ENCODE measurements at places on chromosomes 1 and 21.

DNA sequence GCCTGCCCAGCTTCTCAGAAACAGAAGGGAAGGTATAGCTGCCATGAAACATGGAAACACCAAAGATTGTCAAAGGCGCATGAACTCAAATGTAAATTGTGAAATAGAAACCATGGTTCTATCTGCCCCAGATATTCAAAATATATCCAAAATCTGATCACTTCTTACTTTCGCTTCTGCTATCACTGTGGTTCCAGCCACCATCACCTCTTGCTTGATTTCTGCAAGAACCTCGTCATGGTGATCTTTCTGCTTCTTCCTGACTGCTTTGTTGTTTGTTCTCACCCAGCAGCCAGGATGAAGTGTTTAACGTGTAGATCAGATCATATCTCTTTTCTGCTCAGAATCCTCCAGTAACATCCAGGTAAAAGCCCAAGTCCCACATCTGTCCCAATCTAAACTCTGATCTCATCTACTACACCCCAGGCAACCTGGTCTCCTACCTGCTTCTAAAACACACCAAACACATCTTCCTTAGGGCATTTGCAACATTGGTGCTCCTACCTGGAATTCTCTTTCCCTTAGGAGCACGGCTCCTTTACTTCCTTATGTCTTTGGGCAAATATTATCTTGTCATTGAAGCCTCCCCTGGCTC, 10.5 kb upstream of the LMO4 start:
- DNase-seq = no peak

- peak; percentile 13 for DNase-seq
These were observed 3.7 kb downstream of the FASLG start for GRCh38 chr1:172662464-172663109.

- DNase-seq = no peak
These were observed 2.0 kb upstream of the ATP13A2 start for GRCh38 chr1:17013491-17014320.

GRCh38 chr21:39055167-39055767, 128.0 kb downstream of the PSMG1 start:
- no peak for DNase-seq

DNA sequence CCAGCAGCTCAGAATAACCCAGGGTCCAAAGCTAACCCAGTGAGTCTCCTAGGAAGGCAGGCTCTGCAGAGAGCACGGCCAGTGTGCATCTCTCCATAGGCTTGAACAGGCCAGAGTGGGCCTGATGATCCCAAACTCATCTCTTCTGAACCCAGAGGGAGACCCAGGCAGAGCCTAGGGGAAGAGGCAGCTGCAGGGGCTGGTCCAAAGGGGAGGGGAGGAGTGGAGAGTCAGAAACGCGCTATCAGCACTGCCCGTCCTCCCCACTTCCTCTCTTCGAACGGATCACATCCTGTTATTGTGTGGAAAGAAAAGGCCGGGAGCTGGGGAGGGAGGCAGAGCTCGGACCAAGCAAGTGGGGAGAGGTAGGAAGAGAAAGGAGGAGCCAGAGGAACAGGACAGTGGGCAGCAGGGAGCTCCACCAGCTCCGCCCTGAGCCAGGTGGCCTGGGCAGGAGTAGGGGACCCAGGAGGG, 20.2 kb downstream of the TAL1 start:
- DNase-seq = no peak

Data from renal cortex interstitium (tissue), 15 donors.